HCT116 (cell line): ENCODE measurements at places on chromosomes 12 and 14.

DNA sequence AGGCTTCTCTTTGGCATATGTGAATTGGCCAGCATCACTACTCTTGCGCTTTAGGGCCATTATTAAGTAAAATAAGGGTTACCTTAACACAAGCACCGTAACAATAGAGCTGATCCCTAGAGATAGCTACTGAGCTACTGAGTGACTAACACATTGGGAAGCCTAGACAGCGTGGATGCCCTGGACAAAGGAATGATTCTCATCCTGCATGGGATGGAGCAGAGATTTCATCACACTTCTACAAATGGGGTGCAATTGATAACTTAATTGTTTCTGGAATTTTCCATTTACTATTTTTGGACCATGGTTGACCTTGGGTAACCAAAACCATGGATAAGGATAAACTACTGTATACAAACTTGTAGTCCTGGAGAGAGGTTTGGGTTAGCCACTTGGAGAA, 57.1 kb downstream of the FBXO34 start:
- no peak for DNase-seq

- DNase-seq = no peak
Measured at GRCh38 chr12:11901701-11902524, 168.8 kb upstream of the BCL2L14 start.

DNA sequence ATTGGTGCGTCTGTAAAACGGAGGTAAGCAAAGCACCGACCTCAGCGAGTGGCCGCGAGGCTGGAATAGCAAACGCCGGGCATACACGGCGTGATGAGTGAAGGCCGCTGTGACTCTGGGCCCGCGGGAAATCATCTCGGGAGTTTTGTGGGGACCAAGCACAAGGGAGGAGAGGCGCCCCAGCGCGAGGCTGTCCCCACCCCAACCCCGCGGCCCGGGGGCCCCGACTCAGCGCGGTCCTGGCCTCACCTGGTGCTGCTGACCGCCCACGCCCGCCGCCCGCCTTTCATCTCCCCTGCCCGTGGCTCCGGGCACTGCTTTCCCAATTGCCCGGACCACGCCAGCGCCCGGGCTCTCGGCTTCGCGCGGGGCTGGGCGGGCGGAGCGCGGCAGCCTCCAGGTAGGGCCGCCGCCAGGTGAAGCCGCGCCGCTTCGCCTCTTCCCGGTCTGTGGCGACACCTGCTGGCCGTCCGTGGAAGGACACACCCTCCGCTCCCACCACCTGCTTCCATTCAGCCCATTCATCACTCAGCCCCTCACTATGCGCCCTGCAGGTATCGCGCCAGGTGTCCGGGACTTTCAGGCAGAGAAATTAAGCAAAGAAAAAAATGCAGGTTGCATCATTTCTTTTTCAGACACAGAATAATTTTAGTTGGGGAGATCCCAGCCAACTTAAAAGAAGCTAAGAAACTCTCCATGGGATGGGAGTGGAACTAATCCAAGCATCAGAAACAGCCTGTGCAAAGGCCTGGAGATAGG, 360.4 kb downstream of the MED13L start:
- peak; percentile 31 for DNase-seq

DNA sequence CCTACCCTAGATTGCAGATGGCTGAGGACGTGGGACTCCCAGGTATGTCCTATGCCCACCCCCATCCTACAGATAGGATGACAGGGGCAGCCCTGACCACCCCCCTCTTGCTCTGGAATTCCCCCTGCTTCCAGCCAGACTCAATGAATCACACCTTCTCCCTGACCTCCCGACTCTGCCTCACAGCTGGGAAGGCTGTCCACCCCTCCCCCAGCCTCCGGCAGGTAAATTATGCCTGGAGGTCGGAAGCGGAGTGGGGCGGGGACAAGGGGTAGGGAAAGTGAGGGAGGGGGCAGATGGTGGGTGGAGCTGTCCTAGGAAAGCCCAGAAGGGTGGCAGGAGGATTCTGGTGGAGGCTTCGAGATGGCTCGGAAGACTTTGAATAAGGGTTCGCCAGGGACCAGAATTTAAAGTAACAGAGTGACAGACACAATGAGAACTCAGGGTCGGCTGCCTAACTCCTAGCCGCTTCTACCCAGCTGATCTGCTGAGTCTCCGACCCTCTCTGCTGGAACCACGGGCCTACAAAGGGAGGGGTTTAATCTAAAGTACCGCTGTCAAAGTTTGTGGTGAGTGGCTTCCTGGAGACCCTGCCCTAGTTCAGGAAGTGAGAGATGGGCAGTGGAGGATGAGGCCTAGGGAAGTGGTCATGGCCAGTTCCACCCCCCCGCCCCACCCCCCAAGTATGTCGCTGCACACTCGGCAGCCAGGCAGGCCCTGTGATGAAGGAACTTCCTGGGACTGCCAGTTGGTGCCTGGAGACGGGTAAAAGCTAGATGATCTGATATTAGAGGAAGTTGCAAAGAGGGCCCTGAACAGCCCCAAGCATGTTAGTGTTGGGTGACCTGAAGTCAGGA, 4.2 kb downstream of the PLEKHG3 start:
- no peak for DNase-seq

- DNase-seq = no peak
Measured at GRCh38 chr12:110107369-110108281, 16.5 kb upstream of the IFT81 start.

- no peak for DNase-seq
Measured at GRCh38 chr12:9710584-9711375, 22.1 kb downstream of the CLECL1 start.

DNA sequence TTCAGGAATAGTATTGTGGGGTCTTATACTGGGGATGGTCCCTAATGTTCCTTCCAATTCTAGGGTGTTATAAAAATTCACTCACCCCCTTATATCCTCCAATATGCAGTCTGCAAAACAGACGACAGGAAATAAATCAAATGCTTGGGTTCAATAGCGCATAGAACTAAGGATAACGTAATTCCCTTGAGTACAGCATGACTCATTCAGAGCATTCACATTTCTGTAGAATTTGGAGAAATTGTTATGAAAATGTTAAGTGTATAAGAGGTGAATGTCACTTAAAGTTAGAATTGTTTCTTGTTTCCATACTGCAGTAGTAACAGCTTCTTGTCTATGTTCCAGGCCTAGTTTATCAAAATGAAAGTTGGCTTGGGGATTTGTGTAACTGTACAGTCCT, 271.4 kb downstream of the RPS29 start:
- no peak for DNase-seq

- DNase-seq = no peak
Measured at GRCh38 chr12:85663631-85664030, 172.6 kb downstream of the RASSF9 start.

DNA sequence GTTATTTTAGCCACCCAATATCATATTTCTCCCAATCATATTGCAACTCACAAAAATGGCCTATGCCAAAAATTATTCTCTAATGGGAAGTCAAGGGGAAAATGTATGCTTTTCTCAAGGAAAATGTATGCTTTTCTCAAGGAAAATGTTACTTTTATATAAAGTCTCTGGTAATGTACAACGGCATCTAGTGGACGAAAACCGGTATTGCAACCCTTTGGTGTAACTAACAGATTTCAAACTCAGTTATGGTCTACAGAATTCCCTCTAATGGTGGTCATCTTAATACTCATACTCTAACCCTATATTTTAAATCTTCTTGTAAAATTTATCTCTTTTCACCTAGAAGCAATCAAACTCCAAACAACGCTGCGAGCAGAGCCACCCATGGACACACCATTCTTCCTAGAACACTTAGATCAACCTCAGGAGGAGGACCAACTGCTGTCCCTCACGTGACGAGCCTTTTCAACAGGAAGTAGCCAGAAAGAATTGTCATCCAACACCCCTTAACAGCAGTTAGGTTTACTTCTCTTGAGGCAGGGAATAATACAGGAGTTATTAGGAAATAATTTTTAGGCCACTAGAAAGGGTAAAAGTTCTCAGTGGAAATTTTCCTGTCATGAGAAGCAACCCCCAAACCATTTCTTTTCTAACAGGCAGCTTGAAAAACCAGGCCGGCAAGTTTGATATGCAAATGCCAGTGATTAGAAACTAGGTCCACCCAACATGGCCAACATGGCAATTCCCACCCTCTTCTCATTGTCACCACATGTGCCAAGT, 20.1 kb downstream of the APOBEC1 start:
- peak; percentile 24 for DNase-seq

GRCh38 chr12:128667193-128667592, 156.6 kb downstream of the SLC15A4 start:
- no peak for DNase-seq

DNA sequence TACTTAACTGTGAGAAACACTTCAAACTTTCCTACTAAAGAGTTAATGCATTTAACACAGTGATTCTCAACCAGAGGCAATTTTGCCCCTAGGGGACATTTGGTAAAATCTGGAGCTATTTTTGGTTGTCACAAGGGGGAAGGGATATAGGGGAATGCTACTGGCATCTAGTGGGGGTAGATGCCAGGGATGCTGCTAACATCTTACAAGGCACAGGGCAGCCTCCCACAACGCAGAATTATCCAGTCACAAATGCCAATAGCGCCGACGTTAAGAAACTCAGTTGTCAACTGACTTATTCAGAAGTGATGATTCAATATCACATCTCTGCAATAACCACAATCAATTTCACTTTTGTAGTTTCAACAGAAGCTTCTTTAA, 2.0 kb downstream of the EEA1 start:
- no peak for DNase-seq

- DNase-seq = no peak
Measured at GRCh38 chr14:43356979-43357545, 1150.0 kb downstream of the FSCB start.

- no peak for DNase-seq
Measured at GRCh38 chr12:65941388-65941787, 117.1 kb downstream of the HMGA2 start.

GRCh38 chr12:29653286-29653685, 130.5 kb downstream of the TMTC1 start:
- no peak for DNase-seq

DNA sequence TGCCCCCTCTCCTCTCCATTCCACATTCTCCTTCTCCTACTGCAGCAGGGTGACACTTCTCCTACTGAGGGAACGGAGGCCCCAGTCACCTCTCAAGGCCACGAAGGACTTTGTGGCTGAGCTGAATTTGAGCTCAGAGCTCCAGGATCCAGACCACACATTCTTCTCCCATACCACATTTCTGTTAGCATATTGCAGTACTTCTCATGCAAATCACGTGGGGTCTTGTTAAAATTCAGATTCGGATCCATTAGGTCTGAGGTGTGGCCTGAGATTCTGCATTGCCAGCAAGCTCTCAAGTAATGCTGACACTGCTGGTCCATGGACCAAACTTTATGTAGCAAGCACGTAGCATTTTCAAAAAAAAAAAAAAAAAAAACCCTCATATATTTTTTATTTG, 9.6 kb upstream of the IFI27L2 start:
- DNase-seq = no peak

- no peak for DNase-seq
Measured at GRCh38 chr12:132639956-132640520, 21.5 kb downstream of the P2RX2 start.

DNA sequence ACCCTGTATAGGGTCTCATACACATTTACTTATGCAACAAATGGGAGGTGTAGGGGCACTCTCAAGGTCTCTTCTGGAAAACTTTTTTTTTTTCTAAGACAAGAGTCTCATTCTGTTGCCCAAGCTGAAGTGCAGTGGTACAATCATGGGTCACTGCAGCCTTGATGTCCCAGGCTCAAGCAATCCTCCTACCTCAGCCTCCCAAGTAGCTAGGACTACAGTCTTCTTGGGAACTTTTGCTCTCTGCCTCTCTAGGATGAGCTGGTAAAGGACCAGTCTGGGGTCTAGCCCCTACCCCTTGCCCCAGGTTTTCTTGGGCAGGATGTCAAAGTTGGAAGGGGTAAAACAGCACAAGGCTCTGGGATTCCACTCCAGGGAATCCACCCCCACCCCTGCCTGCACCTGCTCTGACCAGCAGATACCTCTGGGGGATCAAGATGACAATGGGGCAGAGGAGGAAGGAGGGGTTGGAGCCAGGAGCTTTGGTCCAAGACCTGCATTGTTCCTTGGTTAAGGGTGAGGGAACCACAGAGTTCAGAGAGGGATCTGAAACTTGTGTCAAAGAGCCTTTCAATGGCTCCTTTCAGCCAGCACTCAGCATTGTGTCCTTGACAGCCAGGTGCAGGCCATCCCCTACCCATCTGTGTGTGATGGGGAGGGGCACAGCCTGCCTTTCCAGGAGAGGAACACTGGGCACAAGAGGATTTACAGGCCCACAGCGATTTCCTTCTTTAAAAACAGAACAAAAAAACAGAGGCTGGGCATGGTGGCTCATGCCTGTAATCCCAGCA, 12.2 kb downstream of the CTDSP2 start:
- DNase-seq = no peak

- DNase-seq = no peak
Measured at GRCh38 chr12:57580466-57580795, 10.6 kb upstream of the PIP4K2C start.

DNA sequence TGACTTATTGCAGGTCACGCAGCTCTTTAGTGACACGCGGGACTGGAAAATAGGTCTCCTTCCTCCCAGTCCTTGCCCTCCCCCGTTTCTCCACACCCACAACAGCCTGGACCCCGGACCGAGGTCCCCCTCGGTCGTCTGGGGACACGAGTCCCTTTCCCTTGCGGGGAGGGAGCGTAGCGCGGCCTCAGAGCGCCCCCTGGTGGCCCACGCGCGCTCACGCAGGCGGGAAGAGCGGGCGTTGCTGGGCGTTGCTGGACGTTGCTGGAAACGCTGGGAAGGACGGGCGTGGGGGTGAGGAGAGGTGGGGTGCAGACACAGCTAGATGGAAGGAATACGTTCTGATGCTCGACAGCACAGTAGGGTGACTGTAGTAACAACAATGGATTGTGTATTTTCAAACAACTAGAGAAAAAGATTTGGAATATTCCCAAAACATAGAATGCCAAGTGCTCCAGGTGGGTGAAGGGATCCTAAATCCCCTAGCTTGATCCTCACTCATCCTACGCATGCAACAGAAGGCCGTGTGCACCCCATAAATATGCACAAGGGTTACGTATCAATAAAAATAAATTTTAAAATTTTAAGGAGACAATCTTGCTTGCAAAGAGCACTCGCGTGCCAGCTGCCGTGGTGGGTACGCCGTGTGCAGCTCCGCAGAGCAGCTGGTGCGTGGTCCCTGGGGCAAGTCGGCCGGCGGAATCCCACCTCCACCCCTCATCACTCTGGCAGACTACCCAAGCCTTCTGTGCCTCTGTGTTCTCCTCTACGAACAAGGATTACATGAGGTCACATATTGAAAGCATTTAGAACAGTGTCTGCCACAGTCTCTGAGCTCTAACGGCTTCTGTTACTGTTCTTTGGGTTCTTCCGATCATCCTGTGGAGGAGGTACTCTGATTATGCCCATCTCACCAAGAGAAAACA, 87.4 kb downstream of the B4GALNT3 start:
- peak; percentile 34 for DNase-seq
